ENCODE measurements at places on chromosomes 1 and 21.

GRCh38 chr1:58933599-58933926, 149.7 kb upstream of the JUN start:
- no peak for DNase-seq

DNA sequence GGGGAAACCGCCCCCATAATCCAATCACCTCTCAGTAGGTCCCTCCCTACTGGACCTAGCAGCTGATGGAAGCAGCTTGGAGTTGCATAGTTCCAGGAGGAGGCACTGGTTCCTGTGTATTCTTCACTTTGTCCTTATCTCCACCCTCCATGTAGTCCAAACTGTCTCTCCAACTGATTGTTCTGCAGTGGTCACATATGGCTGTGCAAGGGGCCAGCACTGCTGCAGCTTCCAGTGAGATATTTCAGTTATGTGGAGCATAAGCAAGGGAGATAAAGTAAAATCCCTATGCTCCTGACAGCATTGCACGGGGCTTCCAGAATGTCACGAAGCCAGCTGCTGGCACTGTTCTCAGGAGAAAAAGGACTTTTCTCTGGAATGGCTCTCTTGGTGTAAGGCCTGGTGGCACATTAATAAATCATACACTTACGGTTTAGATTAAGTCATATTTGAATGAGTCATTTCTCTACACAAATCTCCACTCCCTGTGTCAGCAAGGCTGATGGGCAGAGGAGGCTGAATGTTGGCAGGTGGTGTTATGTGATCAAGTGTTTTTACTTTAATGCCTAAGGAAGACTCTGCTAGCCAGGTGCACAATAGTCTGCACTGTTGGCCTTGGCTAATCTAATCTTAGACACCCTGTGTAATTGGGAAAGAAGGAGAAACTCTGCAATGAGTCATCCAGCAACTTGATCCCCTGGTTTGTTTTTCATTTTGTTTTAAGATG, 93.4 kb downstream of the KCNK1 start:
- no peak for DNase-seq

- no peak for DNase-seq
Observed at GRCh38 chr1:92536980-92537884, 50.5 kb upstream of the GFI1 start.

- DNase-seq: no peak
Observed at GRCh38 chr1:12475530-12475934, 142.5 kb downstream of the DHRS3 start.

DNA sequence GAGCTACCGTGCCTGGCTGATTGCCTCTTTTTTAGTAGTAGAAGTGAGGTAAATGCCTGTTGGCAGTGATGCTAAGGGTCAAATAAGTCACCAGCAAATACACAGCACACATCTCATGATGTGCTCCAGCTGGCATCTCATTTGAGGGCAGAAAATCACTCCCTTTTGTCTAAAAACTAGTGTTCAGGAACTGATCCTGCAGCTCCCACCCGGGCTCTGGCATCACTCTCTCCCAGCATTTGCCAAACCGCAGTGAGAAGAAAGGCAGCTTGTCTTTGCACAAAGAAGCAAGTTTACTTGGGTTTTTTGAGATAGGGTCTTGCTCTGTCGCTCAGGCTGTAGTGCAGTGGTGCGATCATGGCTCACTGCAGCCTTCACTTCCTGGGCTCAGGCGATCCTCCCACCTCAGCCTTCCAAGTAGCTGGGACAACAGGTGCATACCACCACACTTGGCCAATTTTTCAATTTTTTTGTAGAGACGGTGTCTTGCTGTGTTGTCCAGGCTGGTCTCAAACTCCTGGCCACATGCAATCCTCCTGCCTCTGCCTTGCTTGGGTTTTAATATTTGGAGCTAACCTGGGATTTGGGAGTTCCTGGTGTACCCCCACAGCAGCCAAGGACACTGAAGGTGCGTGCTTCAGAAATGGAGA, 4.1 kb downstream of the RBP7 start:
- no peak for DNase-seq

Measured in NCI-H2171 (cell line).